Muscle of leg (tissue), 16 donors: ENCODE measurements at places on chromosomes 1 and 21. TPM values are rescaled to one million over a fixed set of nuclear protein-coding genes. Genes with fewer than 3 reads are reported as not detected.

- no peak for DNase-seq
Measured at GRCh38 chr1:209046058-209046417, 537.5 kb upstream of the CAMK1G start.

GRCh38 chr1:220487297-220487820 lies 40.6 kb upstream of the MARK1 start:
- DNase-seq = peak; percentile 36

GRCh38 chr1:18353992-18354391 lies 126.7 kb upstream of the KLHDC7A start:
- DNase-seq = no peak

OPTC gene
- not detected for total RNA-seq

RHD gene
- 0.35 TPM for total RNA-seq
